ENCODE measurements at places on chromosomes 1 and 21.

DNA sequence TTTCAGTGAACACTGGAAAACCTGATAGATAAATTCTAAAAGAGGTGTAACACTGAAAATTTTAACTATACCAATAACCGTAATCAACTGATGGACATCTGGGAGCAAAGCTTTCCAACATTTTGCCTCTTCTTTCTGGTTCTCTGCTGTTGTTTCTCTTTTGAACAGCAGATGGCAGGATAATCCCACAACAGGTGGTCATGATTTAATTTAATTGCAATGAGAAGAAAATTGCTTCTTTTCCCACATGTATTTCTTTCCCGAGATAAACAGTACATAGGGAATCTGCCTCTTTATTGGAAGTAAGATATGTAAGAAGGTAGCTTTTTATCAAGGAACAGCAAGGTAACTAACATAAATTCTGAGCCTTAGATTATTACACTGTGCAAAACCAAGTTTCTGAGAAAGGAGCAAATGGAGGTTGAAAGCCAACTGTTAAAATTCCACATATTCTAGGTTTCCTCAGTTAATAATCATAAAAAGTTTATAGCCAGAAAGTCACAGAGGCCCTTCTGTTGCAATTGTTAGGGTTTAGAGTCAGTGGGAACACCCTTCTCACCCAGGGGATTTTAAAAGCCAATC lies 72.9 kb downstream of the RPS6KA1 start:
- DNase-seq, result peak; percentile 69

DNA sequence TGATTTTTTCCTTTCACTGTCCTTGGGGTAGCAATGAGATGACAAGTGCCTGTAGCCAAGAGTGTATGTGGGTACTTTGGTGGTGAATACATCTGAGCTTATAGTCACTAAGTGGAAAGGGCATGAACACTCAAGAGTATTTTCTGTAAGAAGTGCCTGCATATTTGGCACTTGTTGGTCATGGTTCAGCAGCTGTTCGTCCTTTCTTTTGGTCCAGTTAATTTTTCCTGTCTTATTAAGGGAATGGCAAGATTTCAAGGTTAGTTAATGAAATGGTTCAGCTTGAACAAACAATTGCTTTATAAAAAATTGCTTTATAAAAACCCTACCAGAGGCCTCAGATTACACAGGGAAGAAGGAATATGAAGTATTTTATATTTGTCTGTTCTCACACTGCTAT lies 48.6 kb upstream of the GPR52 start:
- DNase-seq, result no peak

GRCh38 chr1:172401477-172401876 lies 19.0 kb upstream of the C1orf105 start:
- no peak for DNase-seq

GRCh38 chr1:65141394-65141793 lies 6.6 kb upstream of the AK4 start:
- DNase-seq, result peak; percentile 13

DNA sequence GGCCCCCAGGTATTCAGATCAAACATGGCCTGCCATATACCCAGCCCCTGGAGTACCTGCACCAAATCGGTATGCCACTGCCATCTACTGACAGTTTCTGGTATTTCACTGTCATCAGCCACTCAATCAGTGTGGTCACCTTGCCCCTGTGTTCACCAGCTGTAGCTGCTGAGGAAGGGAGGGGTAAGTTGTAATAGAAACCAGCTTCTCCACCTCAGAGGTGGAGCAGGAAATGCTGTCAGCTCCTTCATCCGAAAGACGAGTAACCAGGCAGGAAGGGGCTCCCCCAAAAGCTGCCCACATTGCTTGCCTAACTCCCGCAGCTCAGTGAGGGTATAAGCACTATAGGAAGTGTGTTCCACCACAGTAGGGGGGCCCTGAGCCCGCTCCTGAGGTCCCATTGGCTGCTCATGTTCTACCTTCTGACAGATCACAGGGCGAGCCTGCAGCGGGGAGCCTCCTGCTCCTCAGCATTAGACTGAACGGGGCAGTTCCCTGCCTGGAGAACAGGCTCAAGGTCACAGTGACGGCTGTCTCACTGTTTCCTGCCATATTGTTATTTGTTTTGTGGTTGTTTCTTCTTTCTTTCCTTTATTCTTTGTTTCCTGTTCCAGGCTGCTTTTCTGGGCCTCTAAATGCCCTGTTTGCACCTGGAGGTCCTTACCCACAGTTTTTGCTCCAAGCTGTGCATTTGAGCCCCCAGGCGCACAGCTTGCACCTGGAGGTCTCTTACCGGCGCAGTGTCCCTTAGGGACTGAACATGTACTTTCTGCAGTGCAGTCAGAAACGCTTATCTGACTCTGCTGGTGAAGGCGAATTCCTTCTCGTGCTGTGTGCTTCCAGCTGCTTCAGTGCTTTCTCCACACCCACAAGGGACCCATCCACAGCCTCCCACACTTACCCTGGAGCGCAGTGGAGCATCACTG lies 1638.3 kb downstream of the MRPL39 start:
- no peak for DNase-seq

DNA sequence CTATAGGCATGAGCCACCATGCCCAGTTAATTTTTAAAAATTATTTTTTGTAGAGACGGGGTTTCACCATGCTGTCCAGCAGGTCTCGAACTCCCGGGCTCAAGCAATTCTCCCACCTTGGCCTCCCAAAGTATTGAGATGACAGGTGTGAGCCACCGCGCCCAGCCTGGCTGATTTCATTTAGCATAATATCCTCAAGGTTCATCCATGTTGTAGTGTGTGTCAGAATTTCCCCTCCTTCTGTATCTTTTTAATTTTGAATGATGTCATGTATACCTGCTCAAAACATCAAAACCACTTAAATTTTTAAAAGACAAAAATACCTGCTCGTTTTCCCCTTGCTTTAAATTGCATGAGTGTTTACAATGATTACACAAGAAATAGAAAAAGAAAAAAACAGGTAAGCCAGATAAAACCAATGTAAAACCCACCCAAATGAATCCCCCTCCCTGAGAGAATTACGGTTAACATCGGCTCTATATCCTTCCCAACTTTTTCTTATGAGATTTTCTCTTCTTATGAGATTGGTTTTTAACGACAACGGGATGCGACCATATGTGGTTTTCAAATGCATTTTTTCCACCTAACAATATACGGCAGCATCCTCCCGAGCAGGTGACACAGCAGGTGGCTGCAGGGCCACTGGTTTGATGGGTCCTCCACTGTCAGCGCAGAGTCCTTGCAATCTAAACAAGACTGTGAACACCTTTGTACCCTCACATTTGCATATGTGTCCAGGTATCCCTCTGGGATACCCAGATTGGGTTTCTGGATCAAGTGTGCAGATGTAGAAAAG lies 22.1 kb downstream of the IFFO2 start:
- no peak for DNase-seq

DNA sequence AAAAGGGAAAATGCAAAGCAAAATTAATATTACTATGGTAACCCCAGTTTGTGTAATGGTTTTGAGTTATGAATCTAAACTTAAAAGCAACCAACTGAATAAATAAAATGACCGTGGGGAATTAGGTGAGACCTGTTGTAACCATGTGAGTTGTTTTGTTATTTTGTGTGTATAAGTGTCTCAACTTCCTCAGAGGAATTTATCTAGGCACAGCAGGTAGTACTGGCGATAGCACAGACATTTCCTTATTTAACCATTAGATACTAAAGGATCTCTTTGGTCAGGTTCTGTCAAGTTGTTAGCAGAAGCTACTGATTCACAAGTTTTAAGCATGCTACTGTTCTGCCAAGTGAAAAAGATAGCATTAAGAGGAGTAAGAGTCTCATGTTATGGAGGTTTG lies 39.3 kb upstream of the LRRC7 start:
- DNase-seq, result no peak

- DNase-seq, result peak; percentile 5
Measured at GRCh38 chr1:199029401-199029800, 390.6 kb downstream of the PTPRC start.

GRCh38 chr1:89112871-89113613 lies 12.9 kb downstream of the GBP2 start:
- no peak for DNase-seq

DNA sequence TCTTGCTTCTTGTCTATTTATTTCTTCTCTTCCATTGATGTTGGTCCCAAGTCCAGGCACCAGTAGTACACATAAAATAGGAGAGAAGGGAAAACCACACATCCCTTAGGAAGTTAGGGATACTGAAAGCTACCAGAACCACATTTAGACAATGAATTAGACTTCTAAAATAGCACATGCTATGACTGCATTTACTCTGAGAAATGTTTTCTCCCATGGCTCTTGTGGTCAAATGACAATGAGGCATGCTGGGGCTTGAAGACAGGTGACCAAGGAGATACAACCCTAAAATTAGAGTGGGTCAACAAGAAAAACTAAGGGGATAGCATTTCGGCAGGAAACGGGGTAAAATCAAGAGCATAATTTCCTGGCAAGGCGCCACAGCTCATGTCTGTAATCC lies 17.1 kb downstream of the MTOR start:
- no peak for DNase-seq

- DNase-seq, result no peak
Measured at GRCh38 chr1:12665511-12665910, 21.6 kb downstream of the AADACL4 start.

DNA sequence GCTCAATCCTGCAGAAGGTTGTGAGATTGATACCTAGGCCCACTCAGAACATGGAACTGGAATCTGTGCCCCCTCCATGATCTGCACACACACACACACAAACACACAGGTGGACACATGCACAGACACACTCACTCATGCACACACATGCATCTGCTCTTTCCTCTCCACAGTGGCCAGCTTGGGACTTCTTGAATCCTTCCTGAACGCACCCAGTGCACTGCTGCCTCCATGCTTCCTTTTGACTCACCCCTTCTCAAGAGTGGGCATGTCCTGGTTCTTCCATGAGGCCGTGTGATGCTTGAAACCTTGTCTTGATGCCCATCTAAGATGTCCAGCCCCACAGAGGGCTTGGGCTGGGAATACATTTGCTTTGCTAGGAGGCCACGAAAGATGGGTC lies 25.4 kb upstream of the TENT5C start:
- DNase-seq, result no peak

- no peak for DNase-seq
Measured at GRCh38 chr1:154989195-154989860, 4.1 kb upstream of the LENEP start.

- DNase-seq, result no peak
Measured at GRCh38 chr1:23419180-23419579, 5.4 kb downstream of the TCEA3 start.

- DNase-seq, result no peak
Measured at GRCh38 chr1:226649780-226650179, 89.3 kb downstream of the ITPKB start.

DNA sequence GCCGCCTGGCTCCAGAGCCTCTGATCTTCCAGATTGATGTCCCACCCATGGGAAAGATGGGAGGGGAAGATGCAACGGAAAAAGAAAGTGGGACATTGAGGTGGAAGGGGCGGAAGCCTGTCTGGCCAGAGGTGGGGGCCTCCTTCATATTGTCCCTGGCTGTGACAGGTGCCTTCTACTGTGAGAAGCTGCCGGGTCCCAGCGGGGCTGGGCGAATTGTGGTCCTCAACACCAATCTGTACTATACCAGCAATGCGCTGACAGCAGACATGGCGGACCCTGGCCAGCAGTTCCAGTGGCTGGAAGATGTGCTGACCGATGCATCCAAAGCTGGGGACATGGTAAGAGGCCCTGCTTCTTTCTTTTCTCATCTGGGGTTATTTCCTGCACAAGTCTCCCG lies 5.6 kb upstream of the XKR8 start:
- no peak for DNase-seq

GRCh38 chr1:80656014-80656636 lies 1144.6 kb upstream of the ADGRL2 start:
- no peak for DNase-seq

DNA sequence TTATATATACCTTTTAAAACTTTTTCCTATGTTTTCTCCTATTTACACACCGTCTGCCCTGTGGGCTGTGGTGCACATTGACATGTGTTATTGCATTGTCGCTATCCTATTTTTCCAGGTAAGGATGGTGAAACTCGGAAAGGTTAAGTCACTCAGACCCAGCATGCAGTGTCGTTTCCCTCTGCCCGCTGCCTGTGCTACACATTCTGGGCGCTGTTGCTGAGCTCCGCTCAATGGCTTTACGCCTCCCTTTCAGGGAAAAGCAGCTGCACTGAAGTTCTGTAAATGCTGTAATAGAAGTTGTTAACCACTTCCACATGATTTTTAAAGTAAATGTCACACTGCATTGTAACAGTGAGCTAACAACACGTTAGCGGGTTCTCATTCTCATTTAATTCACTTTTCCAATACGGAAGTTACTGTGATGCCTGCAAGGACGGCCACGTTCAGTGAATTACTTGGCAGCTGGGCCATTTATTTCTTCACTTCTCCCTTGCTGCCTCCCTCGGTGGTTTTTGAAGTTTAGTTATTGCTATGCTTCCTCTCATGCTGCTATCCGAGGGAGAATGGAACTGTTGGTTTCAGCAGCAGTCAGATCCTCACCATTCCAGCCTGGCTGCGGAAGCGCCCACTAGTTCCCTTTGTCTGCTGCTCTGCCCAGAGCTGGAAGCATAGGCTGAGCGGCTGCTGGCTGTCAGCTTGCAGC lies 288.7 kb downstream of the SPATA17 start:
- DNase-seq, result no peak

GRCh38 chr1:26155370-26156284 lies 3.3 kb upstream of the FAM110D start:
- no peak for DNase-seq

DNA sequence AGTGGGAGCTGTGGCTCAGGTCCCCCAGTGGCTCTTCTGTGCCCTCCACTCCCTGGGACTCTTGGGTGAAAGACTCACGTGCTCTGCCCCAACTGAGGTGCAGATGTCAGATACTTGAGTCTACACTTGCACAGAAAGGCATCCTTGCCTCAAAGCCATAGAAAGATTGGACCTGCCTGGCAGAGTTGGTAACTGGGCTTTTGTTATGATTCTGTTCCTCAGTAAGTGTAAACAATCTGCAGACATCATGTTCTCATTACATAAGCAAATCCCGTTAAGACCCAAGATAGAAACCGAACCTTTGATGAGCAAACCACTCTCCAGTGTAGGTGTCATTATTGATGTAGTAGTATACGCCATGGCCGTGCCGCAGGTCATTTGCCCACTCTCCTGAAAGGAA lies 10.0 kb downstream of the RSPH1 start:
- DNase-seq, result no peak

- no peak for DNase-seq
Measured at GRCh38 chr1:168897249-168897648, 168.2 kb upstream of the DPT start.

DNA sequence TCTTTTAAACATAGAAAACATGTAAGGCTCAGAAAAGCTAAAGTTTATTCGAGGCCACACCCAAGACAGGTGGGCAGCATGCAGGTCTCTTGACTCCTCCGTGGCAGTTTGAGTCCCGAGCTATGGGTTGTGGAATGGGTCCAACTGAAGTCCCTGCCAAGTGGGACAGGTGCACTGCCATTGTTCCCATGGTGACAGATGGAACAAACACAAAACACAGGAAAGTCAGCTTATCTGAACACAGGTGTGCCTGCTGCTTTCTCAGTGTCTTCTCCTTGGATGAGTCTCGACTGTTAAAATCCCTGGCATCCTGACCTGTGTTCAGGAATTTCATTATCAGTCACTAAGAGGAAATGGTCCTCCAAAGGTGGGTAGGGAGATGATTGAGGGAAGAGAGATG lies 99.0 kb upstream of the RAB4A start:
- DNase-seq, result no peak
